NCI-H187 (cell line): ENCODE measurements at places on chromosomes 11 and 22.

DNA sequence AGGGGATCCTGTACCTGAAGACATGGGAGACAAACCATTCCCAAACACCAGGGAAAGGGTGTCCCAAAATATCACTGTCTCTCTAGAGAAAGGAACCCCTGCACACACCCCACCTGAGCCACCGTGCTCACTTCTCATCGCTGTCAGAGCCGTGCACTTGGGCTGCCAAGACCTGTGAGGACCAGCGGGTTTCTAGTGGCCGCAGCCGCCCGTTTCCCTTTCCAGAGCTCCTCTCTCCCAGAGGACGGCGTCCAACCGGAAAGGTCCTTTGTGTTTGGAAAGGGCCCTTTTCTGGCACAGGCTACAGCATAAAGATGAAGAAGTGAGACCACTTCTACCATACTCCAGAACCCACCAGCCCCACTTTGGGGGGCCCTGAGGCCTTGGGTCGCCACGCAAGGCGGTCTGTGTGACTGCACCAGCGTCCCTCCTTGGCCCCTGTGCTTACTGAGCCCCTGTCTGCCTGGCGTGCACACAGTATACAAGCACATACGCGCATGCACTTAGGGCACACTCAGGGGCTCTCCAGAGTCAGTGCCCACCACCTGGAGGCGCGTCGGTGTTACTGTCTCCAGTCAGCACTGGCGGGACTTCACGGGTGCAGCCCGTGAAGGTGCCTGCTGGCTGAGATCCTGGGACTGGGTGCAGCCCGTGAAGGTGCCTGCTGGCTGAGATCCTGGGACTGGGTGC lies 381.8 kb downstream of the TBC1D22A start:
- no peak for DNase-seq

DNA sequence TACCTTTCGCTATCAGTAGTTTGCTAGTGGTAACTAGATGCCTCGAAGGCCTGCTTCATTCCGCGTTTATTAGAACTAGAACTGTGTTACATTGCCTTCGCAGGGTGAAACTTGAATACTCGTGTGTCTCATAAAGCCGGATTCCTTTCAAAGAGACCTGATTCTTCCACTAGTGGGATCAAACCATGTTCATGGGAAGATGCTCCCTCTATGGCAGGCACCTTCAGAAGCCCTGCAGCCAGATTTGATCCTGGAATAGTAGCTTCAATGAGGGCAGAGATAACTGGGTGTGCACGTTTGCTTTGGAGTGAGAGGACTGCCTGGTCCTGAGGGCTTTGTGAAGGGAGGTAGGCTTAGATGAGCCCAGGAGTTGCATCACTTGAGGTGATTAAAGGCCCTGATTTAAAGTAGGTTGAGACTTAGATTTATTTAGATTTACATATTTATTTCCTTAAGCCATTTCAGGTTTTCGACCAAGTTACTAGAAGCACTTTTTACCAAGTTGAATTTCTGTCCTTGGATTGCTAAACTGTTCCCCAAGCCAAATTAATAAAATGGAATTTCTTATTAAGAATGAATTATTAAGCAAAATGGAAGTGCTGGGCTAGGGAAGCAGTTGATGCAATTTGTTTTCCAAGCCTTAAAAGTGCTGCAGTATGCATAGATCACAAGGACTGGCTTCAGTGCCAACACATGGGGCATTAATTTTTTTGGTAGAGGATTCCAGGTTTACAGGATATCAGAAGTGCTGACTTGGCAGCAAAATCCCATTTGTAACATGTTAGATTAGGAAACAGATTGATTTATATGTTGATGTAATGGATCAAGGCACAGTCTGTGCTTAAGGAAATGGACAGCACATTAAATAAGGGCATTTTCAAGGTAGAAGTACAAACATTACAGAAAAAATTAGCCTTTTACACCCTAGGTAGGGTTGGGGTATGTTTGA lies 32.9 kb downstream of the APLP2 start:
- DNase-seq: no peak

DNA sequence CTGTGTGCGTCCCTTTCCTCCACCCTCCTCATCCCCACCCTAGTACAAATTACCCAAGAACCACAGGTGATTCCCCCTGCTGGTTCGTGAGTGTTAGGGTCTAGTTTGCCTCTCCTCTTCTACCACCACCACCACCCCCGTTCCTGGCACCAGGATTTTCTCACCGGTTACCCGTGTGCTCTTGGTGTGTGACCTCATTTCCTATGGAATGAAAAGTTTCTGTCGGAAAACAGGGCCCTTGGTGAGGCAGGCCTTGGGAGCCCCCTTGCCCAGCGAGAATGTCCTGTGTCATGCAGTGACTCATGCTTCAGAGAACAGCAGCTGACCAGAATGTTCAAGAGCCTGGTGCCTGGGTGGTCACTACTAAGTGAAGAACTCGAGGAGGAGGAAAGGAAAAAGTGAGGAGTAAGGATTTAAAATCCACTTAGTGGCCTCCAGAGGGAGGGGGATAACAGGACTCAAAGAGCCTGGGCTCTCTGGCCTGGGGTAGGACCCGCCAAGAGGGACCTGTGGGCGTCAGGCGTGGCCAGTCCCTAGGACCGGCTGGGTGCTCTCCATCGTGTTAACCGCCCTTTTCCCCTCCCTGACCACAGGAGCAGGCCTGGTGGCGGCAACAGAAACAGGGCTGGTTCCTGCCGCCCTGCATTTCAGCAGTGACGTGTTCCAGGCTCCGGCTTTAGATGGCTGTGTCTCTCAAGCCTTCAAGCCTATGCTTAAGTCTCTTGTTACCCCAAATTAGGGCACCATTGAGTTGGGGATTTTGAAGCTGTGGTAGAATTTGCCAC lies 30.2 kb downstream of the C22orf31 start:
- DNase-seq: no peak

- peak; percentile 38 for DNase-seq
Observed at GRCh38 chr22:41197038-41197972, 7.8 kb upstream of the L3MBTL2 start.

DNA sequence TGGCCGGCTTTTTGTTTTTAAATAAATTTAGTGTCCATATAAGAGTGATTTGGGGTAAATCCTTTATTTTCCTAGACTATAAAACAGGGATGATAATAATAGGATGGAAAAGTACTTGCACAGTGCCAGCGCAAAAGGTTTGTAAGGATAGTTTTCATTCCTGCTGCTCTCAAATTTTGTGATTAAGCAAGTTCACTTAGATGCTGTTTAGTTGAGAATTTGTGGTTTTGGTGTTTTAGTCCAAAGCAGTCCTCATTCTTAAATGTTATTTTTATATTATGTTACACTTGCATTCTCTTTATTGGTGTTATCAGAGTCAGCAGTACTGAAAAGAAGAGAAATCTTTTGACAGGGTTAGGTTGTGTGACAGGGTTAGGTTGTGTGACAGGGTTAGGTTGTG lies 47.9 kb downstream of the PPP6R3 start:
- DNase-seq: no peak

- no peak for DNase-seq
Observed at GRCh38 chr22:32700191-32700882, 101.2 kb upstream of the TIMP3 start.

- no peak for DNase-seq
Observed at GRCh38 chr22:38034884-38035529, 22.2 kb upstream of the PICK1 start.

- no peak for DNase-seq
Observed at GRCh38 chr11:72245263-72245816, 1.4 kb upstream of the PHOX2A start.

GRCh38 chr11:69229511-69229910 lies 64.4 kb upstream of the MYEOV start:
- DNase-seq: no peak

GRCh38 chr11:78332174-78332866 lies 85.3 kb downstream of the GAB2 start:
- DNase-seq: no peak

GRCh38 chr22:35464399-35464798 lies 64.5 kb downstream of the MCM5 start:
- DNase-seq: no peak

DNA sequence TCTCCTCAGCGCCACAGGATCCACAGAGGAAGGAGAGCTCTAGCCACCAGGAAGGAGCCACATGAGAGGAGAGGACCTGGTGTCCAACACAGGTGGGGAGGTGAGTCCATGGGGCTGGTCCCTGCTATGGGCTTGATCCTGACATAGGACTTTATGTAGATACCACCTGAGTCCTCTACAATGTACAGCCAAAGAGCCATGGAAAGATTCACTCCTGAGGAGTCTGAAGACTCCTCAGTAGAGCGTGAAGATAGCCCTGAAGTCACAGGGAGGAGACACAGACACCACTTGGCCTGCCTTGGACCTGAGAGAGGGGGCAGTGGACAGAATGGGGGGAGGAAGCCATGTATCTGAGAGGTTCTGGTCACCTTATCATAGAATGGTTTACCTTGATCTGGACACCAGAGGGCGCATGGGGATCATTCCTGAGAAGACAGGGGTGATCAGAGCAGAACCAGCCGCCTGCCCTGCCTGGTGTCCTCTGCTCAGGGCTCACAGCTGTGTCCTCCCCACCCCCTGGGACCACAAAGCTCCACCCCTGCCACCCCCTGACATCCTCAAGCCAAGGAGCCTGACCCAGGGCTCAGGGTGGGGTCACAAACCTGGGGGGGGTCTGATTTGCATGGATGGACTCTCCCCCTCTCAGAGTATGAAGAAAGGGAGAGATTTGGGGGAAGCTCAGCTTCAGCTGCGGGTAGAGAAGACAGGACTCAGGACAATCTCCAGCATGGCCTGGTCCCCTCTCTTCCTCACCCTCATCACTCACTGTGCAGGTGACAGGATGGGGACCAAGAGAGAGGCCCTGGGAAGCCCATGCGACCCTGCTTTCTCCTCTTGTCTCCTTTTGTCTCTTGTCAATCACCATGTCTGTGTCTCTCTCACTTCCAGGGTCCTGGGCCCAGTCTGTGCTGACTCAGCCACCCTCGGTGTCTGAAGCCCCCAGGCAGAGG lies 77.0 kb downstream of the ZNF280B start:
- DNase-seq: no peak

- DNase-seq: no peak
Observed at GRCh38 chr22:20108757-20109230, 7.1 kb upstream of the RANBP1 start.

DNA sequence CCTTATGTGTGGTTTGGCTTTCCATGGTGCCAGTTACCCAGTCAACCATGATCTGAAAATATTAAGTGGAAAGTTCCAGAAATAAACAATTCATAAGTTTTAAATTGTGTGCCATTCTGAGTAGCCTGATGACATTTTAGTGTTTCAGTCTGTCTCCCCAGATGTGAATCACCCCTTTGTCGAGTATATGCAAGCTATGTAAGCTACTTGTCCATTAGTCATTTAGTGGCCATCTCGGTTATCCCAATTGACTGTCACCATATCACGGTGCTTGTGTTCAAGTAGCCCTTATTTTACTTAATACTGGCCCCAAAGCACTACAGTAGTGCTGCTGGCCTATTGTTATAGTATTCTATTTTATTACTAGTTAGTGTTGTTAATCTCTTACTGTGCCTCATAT lies 44.9 kb downstream of the ATG16L2 start:
- no peak for DNase-seq

- no peak for DNase-seq
Observed at GRCh38 chr11:43547889-43548381, 132.6 kb upstream of the HSD17B12 start.

GRCh38 chr11:60482361-60482760 lies 10.2 kb upstream of the MS4A12 start:
- DNase-seq: no peak

GRCh38 chr22:50061141-50061823 lies 3.2 kb upstream of the TTLL8 start:
- DNase-seq: no peak

DNA sequence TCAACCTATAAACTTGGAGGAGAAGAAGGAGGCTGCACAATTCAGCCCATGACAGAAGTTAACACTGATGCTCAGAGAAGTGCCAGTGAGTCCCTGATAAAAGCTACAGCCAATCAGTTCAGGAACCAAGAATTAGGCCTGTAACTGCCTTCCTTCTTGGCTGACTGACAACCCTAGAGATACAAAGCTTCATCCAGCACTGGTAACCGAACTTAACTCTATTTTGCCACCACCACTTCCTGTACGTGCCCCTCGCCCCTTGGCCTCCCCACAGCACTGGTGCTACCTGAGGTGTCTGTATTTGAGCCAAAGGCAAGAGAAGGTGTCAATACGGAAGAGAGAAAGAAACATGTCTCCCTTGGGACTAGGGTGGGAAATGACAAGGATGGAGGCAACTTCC lies 40.1 kb upstream of the POU2AF1 start:
- DNase-seq: no peak

GRCh38 chr11:3042496-3043314 lies 14.5 kb downstream of the CARS1 start:
- DNase-seq: no peak

DNA sequence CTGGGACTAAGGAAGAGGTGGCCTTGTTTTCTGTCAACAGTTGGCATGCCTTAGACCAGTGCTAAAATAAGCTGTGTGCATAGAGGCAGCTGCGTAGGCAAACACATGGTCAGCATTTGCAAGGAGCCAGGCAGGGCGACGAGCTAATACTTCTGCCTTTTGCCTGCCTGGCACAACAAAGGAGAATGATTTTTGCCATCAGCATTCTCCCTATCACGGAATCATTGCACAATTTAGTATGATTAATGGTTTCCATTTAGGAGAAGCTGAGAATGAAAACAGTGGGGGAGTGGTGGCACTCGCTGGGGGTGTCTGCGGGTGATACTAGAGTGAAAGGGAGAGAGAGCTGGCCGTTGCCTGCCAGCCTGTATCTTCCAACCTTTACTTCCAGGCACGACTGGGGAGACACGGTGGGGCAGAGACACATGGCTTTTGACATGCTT lies 336.0 kb downstream of the CADM1 start:
- DNase-seq: no peak

GRCh38 chr11:82195283-82195682 lies 538.4 kb downstream of the FAM181B start:
- DNase-seq: no peak

DNA sequence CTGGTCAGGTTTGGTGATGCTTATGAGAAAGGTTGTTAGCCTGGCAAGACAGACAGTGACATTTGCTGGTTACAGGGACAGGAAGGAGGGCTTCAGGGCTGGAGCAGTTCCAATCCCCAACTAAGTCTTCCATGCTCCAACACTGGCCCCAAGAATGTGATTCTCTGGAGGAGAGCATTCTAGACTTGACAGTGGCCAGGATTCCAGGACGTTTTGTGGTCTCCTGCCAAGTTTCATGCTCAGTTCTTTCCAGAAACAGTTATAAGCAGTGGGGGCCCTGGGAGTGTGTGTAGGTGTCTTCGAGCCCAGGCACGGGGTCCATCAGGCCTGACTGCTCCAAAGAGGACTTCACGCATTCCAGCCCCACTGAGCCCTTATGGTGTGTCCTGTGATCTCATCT lies 8.9 kb upstream of the GRK3 start:
- no peak for DNase-seq

- DNase-seq: no peak
Observed at GRCh38 chr11:70354629-70355028, 43.7 kb upstream of the CTTN start.

GRCh38 chr22:23452231-23453010 lies 127.7 kb downstream of the IGLL1 start:
- DNase-seq: no peak

DNA sequence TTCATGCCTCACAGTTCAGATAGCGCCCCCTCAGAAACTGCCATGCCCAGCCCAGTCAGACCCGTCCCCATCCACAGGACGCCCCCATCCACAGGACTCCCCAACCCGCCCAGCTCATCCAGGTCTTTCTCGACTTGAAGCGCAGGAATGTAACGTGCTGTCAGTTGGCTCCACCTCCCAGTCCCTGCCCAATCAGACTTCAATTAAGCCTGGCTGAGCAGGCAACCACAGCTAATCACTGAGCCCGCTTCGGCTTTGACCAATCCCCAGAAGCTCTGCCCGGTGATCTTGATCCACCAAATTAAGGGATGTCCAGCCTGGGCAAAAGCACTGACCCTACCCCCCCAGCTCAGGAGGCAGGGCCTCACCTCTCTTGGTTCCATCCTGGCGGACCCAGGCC lies 10.5 kb upstream of the MFNG start:
- DNase-seq: no peak
